ENCODE measurements at places on chromosomes 5 and 9. TPM values are rescaled to one million over a fixed set of nuclear protein-coding genes. Genes with fewer than 3 reads are reported as not detected.

- H3K4me1 ChIP-seq = peaks cover 25% of the 10 kb centered on the region
- H3K36me3 ChIP-seq = peaks cover 47% of the 10 kb centered on the region
- H3K27me3 ChIP-seq = no peaks in the 10 kb centered on the region
- DNase-seq = no peak
- no peak overlapping the region for H3K4me3 ChIP-seq
- no peak overlapping the region for H3K27ac ChIP-seq
These were observed 30.2 kb downstream of the SREK1 start for GRCh38 chr5:66174338-66174737.

DNA sequence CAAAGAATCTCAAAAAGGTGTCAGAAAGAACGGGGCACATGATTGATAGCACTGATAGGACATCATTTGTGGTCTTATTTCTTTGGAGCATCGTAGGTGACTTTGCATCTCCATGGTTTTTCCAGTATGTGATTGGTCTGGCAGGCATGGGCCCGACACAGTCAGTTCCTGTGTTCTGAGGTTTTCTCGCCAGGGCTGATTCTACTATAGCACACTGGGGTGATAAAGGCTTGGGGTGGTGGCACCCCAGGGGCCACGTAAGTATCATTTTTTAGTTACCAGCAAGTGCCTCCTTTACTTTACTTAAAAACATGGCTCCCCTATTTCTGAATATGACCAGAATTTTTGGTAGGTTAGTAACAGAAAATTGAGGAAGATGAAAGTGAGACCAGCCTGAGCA is 202.7 kb downstream of the RFK start:
- no peaks in the 10 kb centered on the region for H3K4me1 ChIP-seq
- peaks cover 16% of the 10 kb centered on the region for H3K36me3 ChIP-seq
- H3K27ac ChIP-seq = no peak overlapping the region
- H3K4me3 ChIP-seq = no peak overlapping the region

AQP7 gene
- total RNA-seq = not detected

IL7R gene
- 136 TPM for total RNA-seq
